ENCODE measurements at places on chromosomes 7 and 10.

- DNase-seq = no peak
Observed at GRCh38 chr10:79446758-79447084, 1.3 kb upstream of the ZCCHC24 start.

DNA sequence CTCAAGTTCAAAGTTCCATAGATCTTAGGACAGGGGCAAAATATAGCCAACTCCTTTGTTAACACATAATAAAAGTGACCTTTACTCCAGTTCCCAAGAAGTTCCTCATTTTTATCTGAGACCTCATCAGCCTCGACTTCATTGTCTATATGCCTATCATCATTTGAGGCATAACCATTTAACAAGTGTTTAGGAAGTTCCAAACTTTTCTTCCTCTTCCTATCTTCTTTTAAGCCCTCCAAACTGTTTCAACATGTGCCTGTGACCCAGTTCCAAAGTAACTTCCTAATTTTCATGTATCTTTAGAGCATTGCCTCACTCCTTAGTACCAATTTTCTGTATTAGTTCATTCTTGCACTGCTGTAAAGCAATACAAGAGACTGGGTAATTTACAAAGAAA lies 569.1 kb downstream of the ANKRD7 start:
- no peak for DNase-seq

GRCh38 chr7:29424295-29424983 lies 139.2 kb upstream of the PRR15 start:
- DNase-seq = no peak

DNA sequence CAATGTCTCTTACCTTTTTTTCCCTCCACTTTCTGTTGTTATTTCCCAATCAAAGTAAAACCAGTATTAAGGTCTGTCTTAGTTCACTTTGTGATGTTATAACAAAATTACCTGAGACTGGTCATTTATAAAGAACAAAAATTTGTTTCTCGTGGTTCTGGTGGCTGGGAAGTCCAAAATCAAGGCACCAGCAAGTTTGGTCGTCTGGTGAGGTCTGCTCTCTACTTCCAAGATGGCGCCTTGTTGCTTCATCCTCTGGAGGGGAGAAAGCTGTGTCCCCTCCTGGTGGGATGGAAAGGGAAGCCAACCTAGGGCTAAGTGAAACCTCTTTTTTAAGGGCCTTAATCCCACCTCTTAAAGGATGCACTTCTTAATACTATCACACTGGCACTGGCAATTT lies 22.3 kb upstream of the INSYN2A start:
- DNase-seq = no peak

DNA sequence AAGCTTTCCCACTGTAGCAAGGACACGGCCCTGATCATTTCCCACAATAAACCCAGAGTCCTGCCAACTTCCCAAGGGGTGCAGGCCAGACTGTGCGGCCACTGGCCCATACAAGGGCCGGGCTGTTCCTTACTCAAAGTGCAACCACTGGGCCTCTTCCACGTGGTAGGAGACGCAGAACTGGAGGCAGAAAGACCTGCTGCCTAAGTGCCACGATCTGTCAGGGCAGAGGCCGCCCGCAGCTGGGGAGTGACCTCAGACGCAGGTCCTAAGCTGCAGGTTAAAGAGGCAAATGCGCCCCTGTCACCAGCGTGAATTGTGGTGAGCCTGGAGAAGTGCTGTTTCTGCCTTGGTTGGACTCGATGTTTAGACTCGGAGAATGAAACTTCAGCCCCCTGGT lies 26.2 kb downstream of the GPER1 start:
- no peak for DNase-seq

- DNase-seq = no peak
Observed at GRCh38 chr7:123674399-123675180, 18.9 kb downstream of the LMOD2 start.

DNA sequence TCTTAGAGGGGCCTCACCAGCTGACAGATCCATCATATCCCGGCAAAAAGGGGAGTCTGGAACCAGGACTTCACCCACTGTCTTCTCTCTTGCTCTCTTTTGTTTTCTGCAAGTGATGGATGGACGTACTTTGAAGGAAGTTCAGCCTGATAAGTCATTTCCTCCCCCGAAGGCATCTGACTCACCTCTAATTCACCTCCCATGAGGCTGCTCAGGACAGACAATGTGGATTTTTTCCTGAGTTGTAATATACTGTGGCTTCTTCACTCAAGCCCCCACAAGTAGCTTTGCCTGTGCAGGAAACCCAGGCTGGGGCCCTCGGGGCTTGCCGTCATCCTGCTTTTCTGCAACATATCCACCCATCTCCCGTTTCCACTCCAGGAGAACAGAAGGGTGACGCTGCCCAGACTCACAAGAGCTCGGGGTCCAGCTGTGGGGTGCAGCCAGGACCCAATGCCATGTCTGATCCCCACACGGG lies 70.4 kb downstream of the ASB13 start:
- DNase-seq = no peak

DNA sequence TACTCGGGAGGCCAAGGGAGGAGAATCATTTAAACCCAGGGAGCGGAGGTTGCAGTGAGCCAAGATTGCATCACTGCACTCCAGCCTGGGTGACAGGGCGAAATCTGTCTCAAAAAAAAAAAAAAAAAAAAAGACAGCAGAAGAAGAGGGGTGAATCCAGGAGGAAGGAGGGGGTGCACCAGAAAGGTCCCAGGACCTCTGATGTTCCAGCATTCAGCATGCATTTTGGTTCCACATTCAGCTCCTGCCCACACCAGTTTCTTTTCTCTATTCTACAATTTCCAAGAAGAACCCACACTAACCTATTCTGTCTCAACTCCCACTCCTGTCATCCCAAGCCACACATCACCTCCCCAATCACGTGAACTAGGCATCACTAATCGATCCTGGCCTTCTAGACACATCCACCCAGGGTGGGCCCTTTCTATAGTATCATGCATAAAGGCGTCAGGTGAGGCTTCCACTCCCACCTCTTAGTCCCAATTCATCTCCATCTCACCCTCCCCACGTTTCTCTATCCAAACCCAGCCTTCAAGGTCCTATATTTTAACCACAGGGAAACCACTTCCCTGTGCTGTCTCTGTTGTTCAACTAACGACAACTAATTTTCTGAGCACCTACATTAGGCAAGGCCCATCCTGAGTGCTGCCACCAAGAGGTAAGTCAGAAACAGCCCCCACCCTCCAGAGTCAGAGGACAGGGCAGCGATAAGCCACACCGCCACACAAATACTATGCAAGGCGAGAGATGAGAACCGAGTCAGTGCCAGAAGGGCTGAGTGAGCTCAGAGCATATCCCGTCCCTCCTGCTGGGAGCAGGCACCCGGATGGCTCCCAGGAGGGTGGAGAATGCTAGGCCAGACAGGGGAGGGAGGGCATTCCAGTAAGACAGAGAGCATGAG lies 2.2 kb downstream of the ANXA11 start:
- no peak for DNase-seq

GRCh38 chr10:62045765-62046521 lies 144.4 kb downstream of the ARID5B start:
- DNase-seq = no peak

GRCh38 chr10:71136036-71136721 lies 76.2 kb upstream of the UNC5B start:
- DNase-seq = no peak

DNA sequence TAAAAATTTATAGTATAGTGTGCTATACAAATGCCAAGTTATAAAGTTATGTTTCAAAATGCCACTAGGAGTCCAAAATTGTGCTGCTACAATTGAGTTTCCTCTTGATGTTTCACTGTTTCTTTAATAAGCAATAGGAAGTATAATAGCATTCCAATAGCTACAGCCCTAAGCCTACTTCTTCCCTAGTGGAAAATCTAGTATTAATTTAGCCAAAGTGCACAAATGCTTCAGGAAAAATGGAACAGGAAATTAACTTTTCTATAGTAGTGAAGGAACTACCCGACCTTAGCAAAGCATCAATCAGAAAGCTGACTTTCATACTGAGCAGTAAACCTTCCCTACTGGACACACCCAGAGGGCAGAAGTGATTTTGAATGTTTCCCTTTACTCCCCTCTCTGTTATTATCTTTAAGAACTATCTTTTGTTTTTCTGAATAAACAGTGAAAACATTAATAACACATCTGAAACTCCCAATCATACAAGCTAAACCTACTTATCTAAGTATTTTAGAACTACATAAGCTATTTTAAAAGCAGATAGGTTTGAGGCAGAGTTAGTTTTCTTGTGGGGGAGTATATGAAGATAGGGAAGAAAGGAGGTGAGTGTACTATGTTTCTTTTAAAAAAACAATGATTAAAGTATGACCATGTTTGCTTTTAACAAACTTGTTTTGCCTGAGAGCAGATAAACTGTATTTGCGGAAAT lies 13.7 kb downstream of the CPED1 start:
- no peak for DNase-seq

DNA sequence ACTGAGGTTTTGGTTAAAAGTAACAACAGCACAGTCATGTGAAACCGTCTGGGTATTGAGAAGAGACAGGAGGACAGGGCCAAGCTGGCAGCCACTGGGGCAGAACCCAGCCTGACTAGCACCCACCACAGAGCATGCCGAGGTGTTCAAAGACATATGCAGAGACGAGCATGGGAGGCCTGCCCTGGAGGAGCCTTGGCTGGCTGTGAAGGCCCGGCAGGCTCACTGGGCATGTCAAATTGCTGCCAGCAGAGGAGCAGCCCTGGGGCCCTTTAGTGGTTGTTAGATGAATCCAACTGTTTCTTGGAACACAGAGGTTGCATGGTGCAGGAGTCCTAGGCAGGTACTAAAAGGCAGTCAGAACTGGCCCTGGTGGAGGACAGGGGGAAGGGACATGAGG lies 5.0 kb upstream of the GDF2 start:
- no peak for DNase-seq
